GM23338 (cell line): ENCODE measurements at places on chromosomes 5 and 9. TPM values are rescaled to one million over a fixed set of nuclear protein-coding genes. Genes with fewer than 3 reads are reported as not detected.

The GRIA1 gene
- 1.4 and 1.7 TPM in 2 replicates for total RNA-seq

The TRIM36 gene
- total RNA-seq = 10.1 and 14.1 TPM in 2 replicates

The NSG2 gene
- not detected in 2 replicates for total RNA-seq

The TAF1L gene
- total RNA-seq = 0.04 and 0.07 TPM in 2 replicates

The PCDHB9 gene
- 0.63 and 0.78 TPM in 2 replicates for total RNA-seq

The PLGRKT gene
- 13.1 and 18.2 TPM in 2 replicates for total RNA-seq

The JAK2 gene
- 1.5 and 3.0 TPM in 2 replicates for total RNA-seq

The SKP2 gene
- total RNA-seq = 75.6 and 97.9 TPM in 2 replicates

The NR4A3 gene
- 0.17 and 0.58 TPM in 2 replicates for total RNA-seq

The LEAP2 gene
- total RNA-seq = 0.54 and 1.8 TPM in 2 replicates

The TTC23L gene
- total RNA-seq = 2.2 and 3.6 TPM in 2 replicates

The SPINK5 gene
- 1.5 and 4.5 TPM in 2 replicates for total RNA-seq

The IL9 gene
- not detected in 2 replicates for total RNA-seq

The TPM2 gene
- total RNA-seq = 116 and 141 TPM in 2 replicates

The FAM153A gene
- total RNA-seq = not detected in 2 replicates

The TERT gene
- 36.2 and 46.4 TPM in 2 replicates for total RNA-seq

The TYRP1 gene
- total RNA-seq = not detected in 2 replicates

The NUTM2G gene
- 0.54 and 1.6 TPM in 2 replicates for total RNA-seq

The PIP5K1B gene
- total RNA-seq = 2.8 and 3.2 TPM in 2 replicates

The TRPM6 gene
- 0.47 and 0.87 TPM in 2 replicates for total RNA-seq

The ANKH gene
- total RNA-seq = 3.7 and 6.1 TPM in 2 replicates

The IFNA21 gene
- not detected in 2 replicates for total RNA-seq

The OTULINL gene
- 7.2 and 7.6 TPM in 2 replicates for total RNA-seq

The FBP2 gene
- not detected in 2 replicates for total RNA-seq
